ENCODE measurements at places on chromosomes 7 and 10.

DNA sequence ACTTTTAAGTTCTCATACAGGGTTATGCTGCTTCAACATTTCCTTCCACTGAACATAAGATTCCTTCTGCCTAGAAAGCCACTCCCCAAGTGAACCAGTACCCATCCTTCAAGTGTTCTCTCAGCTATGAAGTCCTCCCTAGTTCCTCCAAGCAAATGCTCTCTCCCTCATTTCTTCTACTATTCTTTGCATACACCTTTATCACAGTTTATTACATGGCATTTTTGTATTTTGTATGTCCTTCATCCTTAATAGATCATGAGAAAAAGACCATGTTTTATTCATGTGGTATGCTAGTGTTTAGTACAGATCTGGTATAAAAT lies 1.9 kb downstream of the SYPL1 start:
- no peak for DNase-seq

GRCh38 chr7:46723742-46724141 lies 802.7 kb upstream of the IGFBP3 start:
- no peak for DNase-seq

- DNase-seq: no peak
Observed at GRCh38 chr10:104299031-104299904, 30.3 kb downstream of the GSTO2 start.

DNA sequence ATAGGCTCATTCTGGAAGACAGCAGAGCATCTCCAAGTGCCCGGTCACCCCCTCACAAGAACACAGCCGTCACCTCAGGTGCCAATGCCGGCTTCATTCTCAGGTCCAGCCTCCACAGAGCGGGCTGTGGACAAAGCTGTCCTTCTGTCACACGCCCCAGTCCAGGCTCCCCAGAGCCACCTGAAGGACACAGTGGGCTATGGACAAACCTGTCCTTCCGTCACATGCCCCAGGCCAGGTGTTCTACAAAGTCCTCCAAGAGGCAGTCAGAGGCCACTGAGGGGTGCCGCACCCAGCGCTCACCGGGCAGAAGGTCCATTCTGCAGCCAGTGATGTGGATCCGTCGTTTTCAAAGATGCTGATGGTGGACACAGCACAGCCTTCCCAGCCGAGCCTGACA lies 173.2 kb upstream of the PPP2R2D start:
- no peak for DNase-seq

- no peak for DNase-seq
Observed at GRCh38 chr7:10793995-10794775, 179.5 kb upstream of the PHF14 start.

GRCh38 chr10:79933961-79934360 lies 14.9 kb downstream of the SFTPD start:
- DNase-seq: no peak

DNA sequence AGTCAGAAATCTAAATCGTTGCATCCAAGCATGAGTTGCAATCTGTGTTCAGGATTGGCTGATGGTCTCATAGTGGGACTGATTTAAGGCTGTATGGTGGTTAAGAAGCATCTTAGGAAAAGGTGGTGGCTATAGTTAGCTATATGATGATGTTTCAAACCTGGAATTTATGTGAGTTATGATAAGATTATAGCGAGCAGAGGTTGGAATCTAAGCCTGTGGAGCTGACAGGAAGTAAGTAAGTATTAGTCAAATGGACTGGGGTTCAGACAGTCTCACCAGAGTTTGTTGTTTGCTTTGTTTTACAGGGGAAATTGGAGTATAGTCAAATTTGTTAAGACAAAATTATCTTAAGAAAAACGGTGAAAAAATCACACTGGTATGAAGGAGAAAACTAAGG lies 56.7 kb downstream of the ANKRD7 start:
- no peak for DNase-seq

DNA sequence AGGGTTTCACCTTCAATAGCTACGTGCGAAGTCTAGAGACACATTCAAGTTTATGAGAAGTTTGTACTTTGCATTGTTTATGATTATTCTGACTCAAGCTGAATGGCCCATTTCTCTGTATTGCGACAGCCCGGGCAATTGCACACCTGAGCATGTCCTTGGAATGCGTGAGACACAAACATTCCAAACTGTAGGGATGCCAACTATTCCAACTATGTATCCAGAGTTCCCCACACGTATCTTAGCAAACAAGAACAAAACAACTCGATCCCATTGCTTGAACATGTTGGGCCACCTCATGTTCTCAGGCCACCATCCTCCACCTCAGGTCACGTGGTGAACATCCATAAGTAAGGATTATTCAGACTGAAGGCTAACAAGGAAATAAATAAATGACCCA lies 51.4 kb upstream of the EGFR start:
- no peak for DNase-seq

Data from stimulated activated CD4-positive, alpha-beta T cell treated with anti-CD3 and anti-CD28 coated beads, Interleukin-1b, Interleukin-23, amount 100 ng/mL, for 1 hour (primary cell).